GM12891 (cell line): ENCODE measurements at places on chromosomes 2 and 18.

- DNase-seq: no peak
These were observed 54.8 kb upstream of the STK17B start for GRCh38 chr2:196226058-196226706.

- DNase-seq: peak; percentile 89
These were observed at the start of gene PASK for GRCh38 chr2:241148891-241149674. Gene PASK (minus strand): TSS chr2:241149472. CDS start chr2:241143032, 6,440 bp downstream.

DNA sequence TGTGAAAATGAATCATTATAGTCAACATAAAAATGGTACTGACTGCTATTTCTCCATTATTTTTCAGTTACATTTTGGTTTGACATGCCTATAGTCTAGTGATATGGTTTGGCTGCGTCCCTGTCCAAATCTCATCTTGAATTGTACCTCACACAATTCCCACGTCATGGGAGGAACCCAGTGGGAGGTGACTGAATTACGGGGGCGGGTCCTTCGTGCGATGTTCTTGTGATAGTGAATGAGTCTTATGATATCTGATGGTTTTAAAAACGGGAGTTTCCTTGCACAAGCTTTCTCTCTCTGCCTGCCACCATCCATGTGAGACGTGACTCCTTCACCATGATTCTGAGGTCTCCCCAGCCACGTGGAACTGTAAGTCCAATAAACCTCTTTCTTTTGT lies 70.3 kb downstream of the BAZ2B start:
- no peak for DNase-seq

GRCh38 chr2:230674401-230674800 lies 38.2 kb upstream of the CAB39 start:
- no peak for DNase-seq
